ENCODE measurements at places on chromosomes 11 and 22. TPM values are rescaled to one million over a fixed set of nuclear protein-coding genes. Genes with fewer than 3 reads are reported as not detected.

The PRG3 gene
- polyA plus RNA-seq: 0.52 TPM

The NXPE2 gene
- polyA plus RNA-seq: 0.37 TPM

The RGL4 gene
- polyA plus RNA-seq: 5.7 TPM

The TRIM48 gene
- polyA plus RNA-seq: not detected

The GLYAT gene
- 172 TPM for polyA plus RNA-seq

The POLA2 gene
- 35.0 TPM for polyA plus RNA-seq

The NFAM1 gene
- polyA plus RNA-seq: 1.2 TPM

The PIK3C2A gene
- polyA plus RNA-seq: 68.2 TPM

- no peak for DNase-seq
Measured at GRCh38 chr11:99065121-99065520, 44.4 kb downstream of the CNTN5 start.

- no peak for DNase-seq
Measured at GRCh38 chr11:31788085-31788484, 23.0 kb downstream of the PAX6 start.

DNA sequence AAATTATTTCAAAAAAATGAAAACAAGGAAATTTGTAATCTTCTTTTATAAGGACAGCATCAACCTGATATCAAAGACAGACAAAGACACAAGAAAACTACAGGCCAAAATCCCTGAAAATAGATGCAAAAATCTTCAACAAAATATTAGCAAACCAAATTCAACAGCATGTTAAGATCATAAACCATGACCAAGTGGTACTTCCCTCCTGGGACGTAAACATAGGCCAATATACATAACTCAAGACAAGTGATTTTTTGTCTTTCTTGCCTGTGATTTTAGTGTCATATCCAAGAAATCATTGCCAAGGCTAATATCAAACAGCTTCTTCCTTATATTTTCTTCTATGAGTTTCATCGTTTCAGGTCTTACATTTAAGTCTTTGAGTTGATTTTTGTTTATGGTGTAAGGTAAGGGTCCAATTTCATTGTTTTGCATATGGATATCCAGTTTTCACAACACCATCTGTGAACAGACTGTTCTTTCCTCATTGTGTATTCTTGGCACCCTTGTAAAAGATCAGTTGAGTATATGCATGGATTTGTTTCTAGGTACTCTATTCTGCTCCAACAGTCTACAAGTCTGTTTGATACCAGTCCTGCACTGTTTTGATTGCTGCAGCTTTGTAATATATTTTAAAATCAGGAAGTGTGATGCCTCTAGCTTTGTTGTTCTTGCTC, 50.0 kb downstream of the SBF2 start:
- DNase-seq: no peak

GRCh38 chr11:69914286-69915150, 95.3 kb upstream of the FGF3 start:
- no peak for DNase-seq

DNA sequence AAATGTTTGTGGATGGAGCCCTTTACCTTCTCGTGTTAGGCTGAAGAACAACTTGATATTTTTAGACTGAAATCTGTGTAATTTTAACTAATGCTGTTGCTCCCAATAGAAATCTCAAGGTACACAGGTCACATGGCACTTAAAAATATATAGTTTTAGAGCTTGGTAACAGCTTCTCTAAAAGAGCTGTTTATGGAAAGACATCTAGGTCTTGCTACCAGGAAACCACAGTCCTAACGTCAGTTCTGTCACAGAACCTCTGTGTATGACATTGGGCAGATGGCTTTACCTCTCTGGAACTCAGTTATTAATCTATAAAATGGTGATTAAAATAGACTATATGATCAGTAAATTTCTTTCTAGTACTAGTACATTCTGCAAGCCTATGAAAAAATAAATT, 35.4 kb downstream of the PAK1 start:
- DNase-seq: no peak

DNA sequence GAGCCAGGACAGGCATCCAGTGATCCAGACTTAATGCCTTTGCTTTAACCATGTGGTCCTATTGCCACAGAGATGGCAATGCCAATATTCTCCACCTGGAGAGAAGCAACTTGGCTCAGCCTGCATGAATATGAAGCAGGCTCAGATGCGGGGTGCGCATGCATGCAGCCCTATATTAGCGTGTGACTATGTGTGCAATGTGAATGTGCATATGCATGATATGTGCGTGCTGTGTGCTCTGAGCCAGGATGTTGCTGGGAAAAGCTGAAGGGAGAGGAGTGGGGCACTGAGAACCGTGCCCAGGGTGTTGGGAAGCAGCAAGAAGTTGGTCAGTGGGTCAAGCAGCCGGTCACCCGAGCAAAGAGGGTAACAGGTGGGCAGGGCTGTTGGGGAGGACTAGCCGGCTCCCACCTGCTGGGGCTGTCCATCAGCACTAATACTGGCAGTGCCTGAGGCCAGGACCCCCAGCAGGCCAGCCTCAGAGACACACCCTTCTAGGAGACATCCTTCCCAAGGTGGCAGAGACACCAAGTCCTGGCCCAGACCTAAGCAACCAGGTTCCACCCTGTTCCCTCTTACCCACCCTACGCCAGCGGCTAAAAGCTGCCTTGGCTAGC, 24.8 kb upstream of the MYOD1 start:
- DNase-seq: no peak

- no peak for DNase-seq
Measured at GRCh38 chr11:126840201-126840886, 160.2 kb downstream of the KIRREL3 start.

GRCh38 chr22:50604256-50605001, 3.8 kb downstream of the MAPK8IP2 start:
- no peak for DNase-seq

DNA sequence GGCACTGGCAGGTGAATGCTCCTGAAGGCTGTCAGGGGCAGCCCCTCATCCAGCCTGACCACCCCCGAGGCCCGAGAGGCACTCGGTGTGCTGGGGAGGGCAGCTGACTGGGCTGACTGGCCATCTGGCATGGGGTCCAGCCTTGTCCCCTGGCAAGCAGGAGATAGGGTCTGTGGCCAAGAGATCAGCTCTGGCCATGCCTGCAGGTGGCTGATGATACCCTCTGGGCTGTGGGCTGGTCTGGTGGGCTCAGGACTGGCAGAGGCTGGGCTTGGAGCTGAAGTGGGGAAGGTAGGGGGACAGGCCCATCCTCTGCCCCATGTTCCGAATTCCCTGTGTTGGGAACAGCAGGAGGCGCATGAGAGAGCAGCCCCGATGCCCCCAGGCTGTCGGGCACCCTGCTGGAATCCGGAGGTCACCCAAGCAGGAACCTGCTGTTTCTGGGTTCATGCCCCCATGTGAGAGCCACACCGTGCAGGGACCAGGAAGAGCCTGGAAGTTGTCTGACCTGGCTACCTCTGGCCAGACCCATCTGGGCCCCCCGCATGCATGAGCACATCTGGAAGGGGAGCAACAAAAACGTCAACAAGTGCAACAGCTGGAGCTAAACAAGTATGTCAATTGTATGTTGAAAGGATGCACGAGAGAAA, 527.0 kb downstream of the TBC1D22A start:
- no peak for DNase-seq

GRCh38 chr11:112723676-112724495, 237.3 kb upstream of the NCAM1 start:
- no peak for DNase-seq

- DNase-seq: no peak
Measured at GRCh38 chr11:112932593-112932992, 28.6 kb upstream of the NCAM1 start.

DNA sequence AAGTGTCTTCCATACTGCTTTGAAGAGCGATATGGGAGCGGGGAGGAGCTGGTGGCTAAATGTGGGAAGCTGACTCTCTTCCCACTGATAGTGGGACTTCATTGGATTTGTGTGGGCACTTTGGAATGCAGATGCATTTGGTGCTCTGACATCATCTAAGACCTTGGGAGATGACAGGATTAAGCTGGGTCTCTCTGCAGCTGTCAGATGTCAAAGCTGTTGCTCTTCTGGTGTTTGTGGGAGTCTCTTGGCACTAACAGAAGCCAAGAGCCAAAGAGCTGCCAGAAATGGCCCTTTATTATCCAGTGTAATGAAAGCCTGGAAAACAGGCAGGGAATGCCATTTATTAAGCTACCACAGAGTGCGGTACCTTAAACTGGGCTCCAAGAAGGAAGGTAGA, 20.6 kb downstream of the GRAMD1B start:
- DNase-seq: no peak

DNA sequence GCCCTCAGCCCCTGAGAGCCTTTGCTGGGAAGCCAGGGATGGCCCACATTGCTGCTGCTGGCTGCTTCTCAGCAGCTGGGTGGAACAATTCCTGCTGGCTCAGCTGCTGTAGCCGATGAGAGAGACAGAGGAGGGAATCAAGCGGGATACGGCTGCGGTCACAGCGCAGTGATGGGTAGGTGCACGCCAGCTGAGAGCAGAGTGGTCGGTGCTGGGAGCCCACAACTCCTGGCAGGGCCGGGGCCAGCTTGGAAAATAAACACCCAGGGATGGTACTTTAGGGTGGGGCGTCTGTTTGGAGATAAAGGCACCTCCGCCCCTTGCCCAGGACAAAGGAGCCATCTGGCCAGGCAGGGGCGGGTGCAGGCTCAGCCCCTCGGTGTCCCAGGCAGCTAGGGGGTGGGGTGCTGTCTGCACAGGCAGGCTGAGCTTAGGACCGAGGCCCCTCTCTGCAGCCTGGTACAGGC, 480.5 kb downstream of the MIAT start:
- DNase-seq: no peak

- no peak for DNase-seq
Measured at GRCh38 chr11:9565822-9566560, 7.5 kb upstream of the WEE1 start.
